ENCODE measurements at places on chromosomes 7 and 10. TPM values are rescaled to one million over a fixed set of nuclear protein-coding genes. Genes with fewer than 3 reads are reported as not detected.

Gene ASB10
- polyA plus RNA-seq, result not detected

Gene COL28A1
- polyA plus RNA-seq, result not detected

Gene FAM13C
- not detected for polyA plus RNA-seq

Gene GNG11
- 92.3 TPM for polyA plus RNA-seq

Gene IKZF5
- 4.5 TPM for polyA plus RNA-seq
